ENCODE measurements at places on chromosomes 5 and 9.

GRCh38 chr9:22285066-22285465 is 161.6 kb upstream of the DMRTA1 start:
- no peak for DNase-seq

GRCh38 chr5:127609957-127610356 is 38.9 kb upstream of the CTXN3 start:
- no peak for DNase-seq

GRCh38 chr5:158164296-158165047 is 305.5 kb upstream of the CLINT1 start:
- DNase-seq: no peak

GRCh38 chr5:148949841-148950470 is 112.9 kb downstream of the SH3TC2 start:
- peak; percentile 37 for DNase-seq

DNA sequence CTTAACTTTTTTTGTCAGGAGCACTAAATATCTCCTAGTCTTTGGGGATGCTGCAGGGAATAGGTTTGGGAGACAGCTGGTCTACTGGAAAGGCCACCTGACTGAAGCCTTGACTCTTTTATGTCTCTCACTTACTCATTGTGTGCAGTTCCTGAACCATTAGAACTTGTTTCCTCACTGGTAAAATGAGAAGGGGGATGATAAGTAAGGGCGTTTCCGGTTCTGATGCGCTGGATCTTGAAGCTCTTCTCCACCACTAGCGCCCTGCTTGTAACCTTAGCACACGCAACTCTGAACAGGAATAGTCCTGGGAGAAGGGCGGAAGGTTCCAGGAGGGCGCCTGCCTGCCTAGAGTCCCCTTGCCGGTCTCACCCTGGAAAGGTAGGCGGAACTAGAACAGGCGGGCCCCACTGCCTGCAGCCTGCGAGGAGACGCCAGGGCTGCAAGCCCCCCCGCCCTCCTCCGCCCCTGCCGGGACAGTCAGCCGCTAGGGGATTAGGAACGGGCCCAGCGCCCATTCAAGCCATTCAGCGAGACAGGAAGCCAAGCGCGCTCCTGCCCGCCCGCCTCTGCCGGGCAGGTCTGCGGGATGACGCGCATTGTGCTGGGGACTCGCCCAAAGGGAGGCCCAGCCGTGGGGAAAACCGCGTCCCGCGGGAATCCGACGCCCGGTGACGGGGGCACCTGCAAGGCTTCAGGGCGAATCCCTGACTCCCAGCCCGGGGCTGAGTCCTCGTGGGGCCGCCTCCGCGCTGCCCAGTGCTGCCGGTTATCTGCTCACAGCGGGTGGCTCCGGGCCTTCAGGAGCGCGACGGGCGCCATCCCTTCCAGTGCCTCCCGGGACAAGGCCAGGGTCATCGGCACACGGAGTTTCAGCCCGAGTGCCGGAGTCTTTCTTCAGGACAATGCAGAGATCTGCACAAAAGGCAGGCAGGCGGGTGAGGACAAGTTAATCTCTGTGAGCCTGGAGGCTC is 44.0 kb upstream of the XPA start:
- DNase-seq: peak; percentile 10

DNA sequence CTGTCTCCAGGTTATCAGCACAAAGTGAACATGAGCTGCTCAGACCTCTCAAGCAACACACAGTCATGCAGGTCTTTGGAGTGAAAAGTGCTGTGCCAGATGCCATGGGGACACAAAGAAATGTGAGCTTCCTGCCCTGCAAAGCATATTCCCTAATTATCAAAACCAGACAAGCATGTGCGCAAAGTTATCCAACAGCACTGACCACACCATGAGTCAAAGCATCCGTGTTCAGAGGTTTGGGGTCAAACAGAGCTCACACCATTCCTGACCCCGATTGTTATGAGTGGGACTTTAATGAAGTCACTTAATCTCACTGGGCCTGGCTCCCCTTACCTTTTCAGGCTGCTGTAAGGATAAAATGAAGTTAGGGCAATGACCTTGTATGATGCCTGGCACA is 138.5 kb downstream of the SLIT3 start:
- DNase-seq: no peak

GRCh38 chr5:176486189-176486757 is 38.1 kb downstream of the FAF2 start:
- DNase-seq: no peak

- no peak for DNase-seq
Measured at GRCh38 chr9:136438548-136439480, 831 bp downstream of the INPP5E start.

DNA sequence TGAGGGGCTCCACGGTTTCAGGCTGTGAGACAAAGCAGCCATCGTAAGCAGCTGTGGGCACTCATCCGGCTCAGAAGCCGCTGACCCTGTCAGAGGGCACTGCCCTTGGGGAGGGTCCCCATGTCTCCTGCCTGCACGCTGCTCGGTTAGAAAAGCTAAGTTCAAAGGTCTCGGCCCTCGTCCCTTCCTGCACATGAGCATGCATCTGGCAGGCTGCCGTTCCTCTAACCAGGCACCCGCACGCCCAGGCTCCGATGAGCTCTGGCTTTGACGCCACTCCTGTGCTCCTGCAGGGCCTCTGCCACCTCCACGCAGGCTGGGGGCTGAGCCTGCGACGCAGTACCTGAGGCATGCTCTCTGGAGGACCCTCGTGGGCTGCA is 51.3 kb downstream of the NKD2 start:
- DNase-seq: no peak

GRCh38 chr5:10456583-10457420 is 15.1 kb downstream of the ROPN1L start:
- no peak for DNase-seq

DNA sequence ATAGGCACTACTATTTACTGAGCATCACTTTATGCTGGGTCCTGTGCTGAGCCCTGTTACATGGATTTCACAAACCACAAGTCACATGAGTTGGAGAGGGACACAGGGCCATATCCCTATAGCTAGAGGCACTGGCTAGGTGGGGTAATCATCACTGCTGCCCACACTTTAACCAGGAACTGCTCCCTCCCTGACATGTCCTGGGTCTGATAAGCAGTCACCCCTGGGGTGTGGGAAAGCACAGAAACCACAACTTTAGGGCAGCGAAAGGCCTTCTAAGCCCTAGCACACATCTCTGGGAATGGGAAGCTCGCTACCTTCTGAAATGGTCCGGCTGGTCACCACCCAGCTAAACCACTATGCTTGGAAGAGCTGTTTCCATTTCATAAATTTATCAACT is 15.0 kb downstream of the TBC1D2 start:
- no peak for DNase-seq

GRCh38 chr5:64599226-64599625 is 91.1 kb upstream of the SHISAL2B start:
- no peak for DNase-seq

- peak; percentile 25 for DNase-seq
Measured at GRCh38 chr5:146426853-146427618, 20.1 kb upstream of the TCERG1 start.

DNA sequence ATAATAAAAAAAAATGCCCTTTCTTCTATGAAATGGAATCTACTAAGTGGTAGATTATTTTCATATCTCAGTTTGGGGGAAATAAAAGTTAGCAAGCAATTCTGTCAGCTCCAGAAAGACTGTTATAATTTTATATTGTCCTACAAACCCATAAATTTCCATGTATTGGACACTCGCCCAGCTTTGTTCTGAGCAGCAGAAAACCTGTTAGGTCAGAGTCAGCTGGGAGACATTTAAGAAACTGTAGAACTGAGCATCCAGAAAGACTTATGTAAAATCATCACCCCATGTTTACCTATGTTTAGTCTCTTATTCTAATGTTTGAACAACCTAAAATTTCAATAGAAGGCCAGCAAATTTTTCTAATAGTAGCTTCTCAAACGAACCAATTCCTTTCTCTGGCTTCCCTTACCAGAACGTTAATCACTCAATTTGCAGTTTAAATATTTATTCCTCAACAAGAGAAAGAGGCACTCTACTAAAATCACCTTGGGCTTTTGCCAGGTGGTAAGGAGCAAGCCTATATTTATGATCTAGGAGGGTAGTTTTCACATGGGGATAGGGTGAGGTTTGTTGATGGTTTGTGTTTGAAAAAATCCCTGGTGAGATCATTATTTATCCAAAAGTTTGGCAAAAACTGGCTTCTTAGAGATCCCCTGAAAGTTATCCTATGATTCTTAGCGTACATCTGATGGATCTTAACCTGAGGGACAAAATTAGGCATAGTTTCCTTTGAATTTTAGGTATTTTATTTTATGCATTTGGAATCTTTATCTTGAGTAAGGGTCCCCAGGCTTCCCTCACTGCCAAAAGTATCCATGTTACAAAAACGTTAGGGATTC is 34.4 kb downstream of the MACROH2A1 start:
- DNase-seq: no peak

- no peak for DNase-seq
Measured at GRCh38 chr5:2920312-2920711, 168.8 kb upstream of the IRX2 start.

DNA sequence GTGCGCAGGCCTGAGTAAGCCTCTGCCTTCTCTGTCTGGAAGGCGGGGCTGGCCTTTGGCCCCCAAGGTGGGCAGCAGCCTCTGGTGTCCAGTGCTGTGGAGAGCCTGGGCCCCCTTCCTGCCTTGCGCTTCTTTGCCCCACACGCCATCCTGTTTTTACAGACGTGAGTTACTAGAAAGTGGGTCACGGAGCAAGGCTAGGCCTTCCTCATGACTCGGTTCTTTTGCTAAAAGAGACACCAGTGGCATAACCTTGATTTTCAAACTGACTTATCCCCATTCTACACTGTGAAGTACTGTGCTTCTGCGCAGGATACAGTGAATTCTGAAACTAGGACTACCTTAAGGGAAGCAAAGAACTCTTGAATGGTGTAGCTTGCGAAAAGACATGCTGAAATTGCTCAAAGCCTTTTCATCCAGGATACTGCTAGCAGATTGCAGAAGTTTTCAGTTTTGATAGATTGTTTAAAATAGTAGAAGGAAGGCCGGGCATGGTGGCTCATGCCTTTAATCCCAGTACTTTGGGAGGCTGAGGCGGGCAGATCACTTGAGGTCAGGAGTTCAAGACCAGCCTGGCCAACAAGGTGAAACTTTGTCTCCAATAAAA is 7.2 kb downstream of the ROPN1L start:
- no peak for DNase-seq

DNA sequence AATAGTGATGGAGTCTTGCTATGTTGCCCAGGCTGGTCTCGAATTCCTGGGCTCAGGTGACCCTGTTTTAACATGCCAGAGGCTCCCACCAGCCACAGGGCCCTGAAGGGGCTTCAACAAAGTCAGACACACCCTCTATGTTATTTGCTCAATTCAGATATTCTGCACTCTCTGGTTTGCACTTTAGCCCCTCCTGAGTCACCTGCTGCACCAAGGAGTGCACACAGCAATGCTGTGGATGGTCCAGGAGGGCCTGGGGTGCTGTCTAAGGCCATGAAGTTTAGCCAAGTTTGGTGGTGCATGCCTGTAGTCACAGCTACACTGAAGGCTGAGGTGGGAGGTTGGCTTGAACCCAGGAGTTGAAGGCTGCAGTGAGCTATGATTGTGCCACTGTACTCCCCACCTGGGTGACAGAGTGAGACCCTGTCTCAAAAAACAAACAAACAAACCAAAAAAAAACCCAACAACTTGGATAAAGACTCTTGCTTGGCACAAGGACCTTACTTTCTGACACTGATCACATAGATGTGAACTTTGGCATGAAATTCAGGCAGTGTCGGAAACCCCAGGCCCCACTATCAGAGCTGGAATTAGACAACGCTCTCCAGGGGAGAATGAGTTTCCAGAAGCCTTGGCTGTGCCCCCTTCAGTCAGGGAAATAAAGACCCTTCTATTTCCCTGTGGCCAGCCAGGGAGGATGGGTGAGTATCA is 39.7 kb upstream of the CDKN2AIPNL start:
- no peak for DNase-seq

DNA sequence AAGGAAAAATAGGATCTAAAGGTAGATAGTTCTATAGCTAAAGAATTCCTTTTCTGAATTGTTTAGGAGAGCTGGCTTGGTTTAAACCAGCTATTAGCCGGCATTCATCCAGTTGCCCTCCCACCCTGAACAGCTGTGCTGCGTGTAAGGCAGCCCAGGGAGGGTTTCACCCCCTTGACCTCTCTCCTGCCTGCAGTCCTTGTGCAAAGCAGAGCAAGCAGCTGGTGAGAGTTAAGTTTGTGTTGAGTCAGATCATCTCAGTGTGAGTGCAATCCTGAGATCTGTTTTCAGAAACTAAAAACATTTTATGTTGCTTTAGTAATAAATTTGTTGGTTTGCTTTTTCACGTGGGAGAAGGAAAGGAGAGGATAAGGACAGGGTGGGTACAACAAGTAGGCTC is 13.0 kb downstream of the SLC25A25 start:
- DNase-seq: no peak

DNA sequence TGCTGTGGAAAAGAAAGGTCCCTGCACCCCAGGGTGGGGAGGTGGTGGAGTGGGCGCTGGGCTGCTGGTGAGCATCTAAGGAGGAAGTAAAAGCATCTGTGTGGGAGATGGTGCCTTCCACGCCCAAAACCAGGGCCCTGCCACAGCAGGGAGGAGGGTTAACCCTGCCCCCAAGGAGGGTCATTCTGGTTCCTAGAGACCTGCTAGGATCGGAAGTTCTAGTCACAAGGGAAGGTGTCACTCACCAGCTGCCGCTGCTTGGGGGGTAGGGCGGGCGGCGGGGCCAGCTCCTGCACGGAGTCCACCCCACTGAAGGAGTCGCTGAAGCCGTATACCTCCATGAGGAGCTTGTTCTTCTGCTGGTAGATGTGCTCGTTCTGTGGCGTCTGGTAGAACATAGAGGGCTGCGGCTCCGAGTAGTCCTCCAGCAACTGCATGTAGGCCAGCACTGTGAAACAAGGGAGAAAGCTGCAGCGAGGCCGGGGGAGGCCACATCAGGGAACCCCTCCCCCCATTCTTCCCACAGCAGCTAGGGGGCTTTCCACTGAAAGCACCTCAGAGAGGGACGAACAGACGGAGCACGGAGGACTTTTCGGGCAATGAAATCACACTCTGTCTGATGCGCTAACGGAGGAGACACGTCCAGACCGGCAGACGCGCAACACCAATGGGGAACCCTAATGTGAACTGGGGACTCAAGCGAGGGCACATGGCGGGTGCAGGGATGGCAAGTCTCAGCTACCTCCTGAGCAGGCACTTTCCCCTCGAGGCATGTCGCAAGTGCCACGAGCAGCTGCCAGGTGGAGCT is 76.4 kb downstream of the PRRT1B start:
- DNase-seq: no peak

DNA sequence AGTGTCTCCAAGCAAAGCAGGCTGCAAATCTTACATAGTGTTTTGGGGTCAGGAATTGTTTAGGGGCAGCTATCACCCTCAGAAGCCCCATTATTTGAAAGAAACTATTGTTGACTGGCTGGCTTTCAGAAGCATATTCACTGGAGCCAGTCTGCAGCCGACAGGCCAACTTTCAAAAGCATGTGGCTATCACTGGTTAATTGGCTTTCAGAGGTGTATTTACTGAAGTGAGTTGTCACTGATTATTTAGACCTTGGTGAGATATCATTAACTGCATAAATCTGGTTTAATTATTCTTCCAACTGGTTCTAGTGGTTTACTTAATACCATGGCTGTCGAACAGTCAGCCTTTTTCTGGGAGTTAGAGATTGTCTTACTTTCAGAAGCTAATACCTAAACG is 247.0 kb downstream of the CWC27 start:
- DNase-seq: no peak

- no peak for DNase-seq
Measured at GRCh38 chr9:115024925-115025535, 92.9 kb downstream of the TNC start.

GRCh38 chr5:97936231-97936630 is 753.2 kb upstream of the RIOK2 start:
- DNase-seq: peak; percentile 68

GRCh38 chr9:2128141-2128540 is 113.0 kb downstream of the SMARCA2 start:
- DNase-seq: no peak
